ENCODE measurements at places on chromosomes 1 and 21.
A peak's percentile ranks its signal among the peaks of the same experiment; 100 is the strongest.

DNA sequence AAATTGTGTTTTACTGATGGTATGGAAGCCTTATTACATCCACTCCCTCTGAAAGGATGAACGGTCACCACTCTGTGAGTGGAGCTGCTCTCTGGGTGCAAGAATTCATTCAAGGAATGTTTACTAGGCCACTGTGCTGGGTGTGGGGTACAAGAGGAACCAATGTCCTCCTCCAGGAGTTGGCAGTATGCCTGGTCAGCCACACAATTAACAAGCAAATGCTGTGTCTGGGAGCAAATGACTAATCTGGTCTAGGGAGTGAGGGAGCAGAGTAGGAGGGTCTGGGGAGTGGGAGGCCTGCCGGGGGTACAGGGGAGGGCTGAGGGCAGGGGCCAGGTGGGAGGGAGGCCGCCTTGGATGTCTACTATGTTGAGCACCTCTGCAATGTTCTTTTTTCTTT lies 27.2 kb upstream of the TDRD10 start:
- peak; percentile 52 for DNase-seq

DNA sequence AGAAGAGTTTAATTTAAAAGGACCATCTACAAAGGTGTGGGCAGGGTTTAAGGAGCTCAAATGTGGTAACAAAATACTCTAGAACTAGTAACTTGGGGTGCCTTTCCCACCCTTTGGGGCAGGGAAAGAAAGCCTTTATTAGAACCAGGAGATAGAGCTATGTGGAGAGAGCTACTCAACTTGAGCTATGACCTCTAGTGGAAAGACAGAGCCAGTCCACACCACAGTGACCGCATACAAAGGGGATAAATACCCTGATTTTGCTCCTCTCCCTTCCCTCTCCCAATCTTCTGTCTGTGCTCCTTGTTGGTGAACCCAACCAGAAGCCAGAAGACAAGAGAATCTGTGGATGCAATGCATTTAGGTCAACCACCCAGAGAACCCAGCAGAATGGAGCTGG lies 54.4 kb upstream of the JAK1 start:
- DNase-seq: no peak

- no peak for DNase-seq
These were observed 14.4 kb downstream of the MAP3K7CL start for GRCh38 chr21:29144736-29145353.

GRCh38 chr21:38433471-38433870 lies 64.8 kb downstream of the ERG start:
- no peak for DNase-seq

DNA sequence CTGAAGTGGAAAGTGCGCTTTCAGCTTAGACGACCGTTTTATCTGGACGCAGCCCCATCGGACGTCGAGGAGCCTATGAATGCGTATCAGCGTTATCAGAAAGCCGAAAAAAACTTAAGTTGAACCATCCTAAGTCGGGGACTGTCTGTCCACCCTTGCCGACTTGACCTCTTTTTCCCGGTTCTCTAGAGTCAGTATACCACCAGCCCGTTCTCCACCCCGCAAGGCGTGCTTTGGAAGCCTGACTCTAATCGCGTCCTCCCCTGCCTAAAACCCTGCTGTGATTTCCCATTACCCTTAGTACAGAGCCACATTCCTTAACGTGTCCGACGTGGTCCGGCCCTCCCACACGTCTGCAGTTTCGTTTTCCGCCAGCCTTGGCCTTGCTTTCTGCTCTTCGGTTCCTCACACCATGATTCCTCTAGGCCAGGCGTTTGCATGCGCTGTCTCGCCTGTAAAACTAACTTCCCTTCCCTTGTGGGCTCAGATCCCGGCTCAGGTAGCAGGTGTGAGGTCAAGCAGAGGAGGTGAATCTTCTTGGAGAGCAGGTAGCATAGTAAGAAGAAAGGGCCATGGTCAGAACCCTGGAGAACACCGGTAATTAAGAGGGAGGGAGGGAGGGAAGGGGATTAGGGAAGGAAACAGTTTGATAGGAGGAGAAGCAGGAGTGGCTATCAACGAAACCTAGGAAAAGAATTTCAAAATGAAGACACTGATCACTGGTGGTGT lies 865 bp downstream of the ADPRS start:
- peak; percentile 64 for DNase-seq

GRCh38 chr1:56584910-56585528 lies 5.7 kb upstream of the PLPP3 start:
- DNase-seq: peak; percentile 50

GRCh38 chr1:177937931-177938330 lies 31.9 kb downstream of the SEC16B start:
- DNase-seq: peak; percentile 84

GRCh38 chr1:30763651-30764248 lies 6.2 kb upstream of the LAPTM5 start:
- DNase-seq: peak; percentile 4

DNA sequence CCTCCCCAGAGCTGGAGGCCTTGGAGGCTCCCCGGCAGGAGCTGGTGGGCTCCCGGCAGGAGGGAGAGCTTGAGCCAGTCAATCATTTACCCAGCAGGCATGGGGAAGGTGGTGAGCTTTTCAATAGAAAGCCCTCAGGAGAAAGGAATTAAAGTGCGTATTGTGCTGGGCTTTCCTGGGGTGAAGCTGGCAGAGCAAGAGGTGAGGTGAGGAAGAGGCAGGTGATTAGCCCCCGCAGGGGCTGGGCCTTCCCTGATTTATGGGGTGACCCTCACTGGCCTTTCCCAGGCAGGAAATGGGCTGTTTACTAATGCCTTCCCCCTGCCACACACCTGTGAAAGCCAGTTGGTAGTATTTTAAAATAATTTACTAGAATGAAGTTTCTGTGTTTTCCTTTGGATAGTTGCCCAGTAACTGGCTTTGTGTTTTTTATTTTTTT lies 25.8 kb downstream of the CLDN14 start:
- DNase-seq: no peak

GRCh38 chr1:58882322-58882948 lies 98.6 kb upstream of the JUN start:
- DNase-seq: no peak

- DNase-seq: no peak
These were observed 63.2 kb downstream of the CASQ2 start for GRCh38 chr1:115705085-115705951.

- no peak for DNase-seq
These were observed 307.5 kb downstream of the ZP4 start for GRCh38 chr1:237583270-237583669.

DNA sequence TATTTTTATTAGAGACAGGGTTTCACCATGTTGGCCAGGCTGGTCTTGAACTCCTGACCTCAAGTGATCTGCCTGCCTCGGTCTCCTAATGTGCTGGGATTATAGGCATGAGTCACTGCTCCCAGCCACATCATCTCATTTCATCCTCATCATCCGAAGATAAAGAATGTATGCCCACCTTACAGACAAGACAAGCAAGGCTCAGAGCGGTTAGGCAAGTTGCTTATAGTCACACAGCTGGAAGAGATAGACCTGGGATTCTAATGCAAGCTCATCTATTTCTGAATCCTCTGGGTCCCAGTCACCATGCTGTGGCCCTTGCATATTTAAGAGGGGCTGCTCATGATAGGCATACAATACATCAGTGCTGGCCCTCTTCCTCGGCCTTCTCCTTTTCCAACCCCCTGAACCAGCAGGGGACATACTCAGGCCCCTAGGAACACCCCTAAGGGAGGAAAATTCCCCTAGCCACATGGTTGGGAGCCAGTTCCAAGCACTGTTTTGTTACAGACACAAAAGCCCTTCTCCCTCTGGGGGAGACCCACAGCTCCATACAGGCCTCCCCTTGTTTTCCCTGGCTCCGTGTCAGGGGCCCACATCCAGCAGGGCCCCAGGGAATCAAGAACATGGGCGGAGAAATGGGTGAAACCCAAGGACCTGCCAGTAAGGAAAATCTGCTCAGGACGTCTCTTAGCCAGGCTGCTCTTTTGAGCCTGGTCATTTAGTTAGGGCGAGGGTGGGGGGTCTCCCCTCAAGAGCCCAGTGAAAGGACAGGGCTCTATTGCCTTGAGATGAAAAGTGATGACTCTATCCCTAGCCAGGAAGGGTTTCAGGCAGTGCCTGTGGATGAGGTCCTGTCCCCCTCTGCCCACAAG lies 6.9 kb downstream of the CSRP1 start:
- no peak for DNase-seq

DNA sequence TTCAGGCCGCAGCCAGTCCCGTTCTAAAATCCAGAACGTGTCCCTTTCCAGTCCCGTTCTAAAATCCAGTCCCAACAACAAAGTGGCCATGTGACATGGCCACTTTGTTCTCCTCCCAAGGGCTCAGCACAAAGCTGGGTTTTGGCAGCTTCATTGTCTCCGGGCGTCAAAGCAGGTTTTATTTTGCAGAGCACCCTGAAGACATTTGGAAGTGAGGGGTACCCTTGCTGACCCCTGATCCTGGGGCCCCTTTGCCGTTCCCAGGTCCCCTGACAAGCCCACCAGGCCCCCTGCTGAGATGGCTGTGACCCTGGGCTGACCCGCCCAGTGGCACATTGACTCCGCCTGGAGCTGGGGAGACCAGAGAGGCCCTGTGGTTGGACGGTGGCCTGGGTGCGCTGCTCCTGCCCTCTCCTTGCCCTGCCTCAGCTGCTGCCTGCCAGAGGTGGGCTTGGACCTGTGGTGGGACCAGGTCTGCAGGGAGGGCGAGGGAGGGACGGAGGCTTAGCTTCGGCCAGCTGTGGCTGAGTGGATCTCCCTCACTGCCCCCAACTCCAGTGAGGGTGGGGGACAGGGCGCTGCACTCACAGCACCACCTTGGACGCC lies 4.3 kb downstream of the PFKL start:
- no peak for DNase-seq
